ENCODE measurements at places on chromosomes 4 and X.

DNA sequence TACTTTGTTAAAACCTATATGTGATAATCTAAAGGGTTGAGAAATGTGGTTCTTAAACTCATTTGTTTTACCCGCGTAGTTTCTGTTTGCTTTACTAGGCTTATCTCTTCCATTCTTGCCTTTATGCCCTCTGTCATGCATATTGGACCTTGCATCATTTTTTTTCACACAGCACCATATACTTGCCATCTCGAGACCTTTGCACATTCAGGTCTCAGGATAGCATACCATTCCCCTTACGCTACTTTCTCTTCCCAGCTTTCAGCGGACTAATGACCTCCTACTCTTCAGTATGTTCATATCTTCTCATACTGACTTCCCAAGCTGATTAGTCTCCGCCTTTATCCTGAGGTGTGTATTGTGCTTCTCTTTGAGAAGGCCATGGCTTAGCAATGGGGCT is 40.5 kb downstream of the USP38 start:
- no peak for DNase-seq

DNA sequence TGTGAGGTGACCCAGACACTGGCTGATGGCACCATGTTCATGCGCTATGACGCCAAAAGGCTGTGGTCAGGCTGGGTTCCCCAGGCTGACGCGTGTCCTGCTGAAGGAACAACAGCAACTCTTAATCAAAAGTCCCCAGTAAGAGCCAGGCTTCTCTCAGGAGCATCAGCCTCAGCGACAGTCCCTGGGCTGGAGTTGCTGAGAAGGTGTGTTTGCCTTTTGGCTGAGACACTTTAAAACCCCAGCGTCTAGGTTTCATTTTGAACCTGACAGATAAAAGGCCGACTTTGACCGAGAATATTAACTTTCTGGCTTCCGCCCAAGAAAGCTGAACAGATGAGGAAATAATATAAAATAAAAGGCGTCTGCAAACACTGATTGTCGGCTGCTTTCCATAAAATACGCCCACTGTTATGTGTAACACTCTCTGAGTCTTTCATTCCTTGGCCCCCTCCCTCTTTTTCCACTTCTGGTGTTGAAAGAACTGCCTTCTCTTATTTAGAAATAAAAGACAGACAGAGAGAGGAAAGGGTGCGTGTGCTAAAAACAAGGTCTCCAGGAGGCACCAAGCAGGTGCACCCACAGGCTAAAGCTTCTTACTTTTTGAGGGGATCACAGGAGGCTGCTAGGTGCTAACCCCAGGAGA is 373.6 kb downstream of the MID1IP1 start:
- DNase-seq, result peak; percentile 56

DNA sequence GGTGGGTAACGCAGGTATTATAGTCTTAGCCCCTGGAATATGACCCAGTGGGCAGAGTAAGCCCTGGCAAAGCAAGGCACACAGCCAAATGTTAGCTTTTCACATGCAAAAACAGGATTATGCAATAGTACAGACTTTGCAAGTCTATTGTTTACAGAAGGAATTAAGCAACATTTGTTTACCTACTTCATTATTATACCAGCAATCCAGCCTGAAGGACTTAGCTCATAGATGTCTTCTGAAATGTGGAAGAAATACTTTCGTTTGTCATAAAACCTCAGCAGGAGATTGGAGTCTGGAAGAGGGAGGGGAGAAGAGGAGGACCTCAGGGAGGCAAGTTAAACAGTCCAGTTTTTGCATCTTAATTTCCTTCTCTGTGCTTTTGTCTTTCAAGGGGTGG is 226.7 kb upstream of the CENPE start:
- no peak for DNase-seq

- DNase-seq, result no peak
Measured at GRCh38 chr4:7199771-7200441, 7.6 kb downstream of the SORCS2 start.

DNA sequence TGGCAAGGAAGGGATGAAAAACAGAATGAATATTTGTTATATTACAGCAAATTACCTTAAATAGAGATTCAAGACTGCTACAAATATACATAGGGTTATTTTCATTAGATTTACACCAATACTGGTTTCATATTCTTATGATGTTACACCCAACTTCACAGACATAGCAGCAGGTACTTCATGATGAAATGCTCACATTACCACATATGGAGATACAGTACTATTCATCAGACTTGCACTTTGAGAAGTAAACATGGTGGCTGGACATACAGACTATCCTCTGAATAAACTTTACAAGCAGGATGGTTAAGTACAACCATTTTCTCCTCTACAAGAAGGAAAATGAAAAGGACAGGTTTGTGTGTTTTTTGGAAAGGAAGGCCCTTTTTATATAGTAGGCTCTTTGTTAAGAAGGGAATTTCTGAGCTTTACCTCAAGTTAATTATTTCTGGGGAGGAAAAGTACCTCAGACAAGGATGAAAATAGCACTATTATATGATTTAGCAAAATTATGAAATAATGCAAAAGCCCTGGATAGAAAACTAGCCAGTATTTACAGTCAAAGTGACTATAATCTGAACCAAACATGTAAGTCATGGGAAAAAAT is 12.0 kb upstream of the FAM120C start:
- no peak for DNase-seq

- DNase-seq, result no peak
Measured at GRCh38 chr4:104716584-104716983, 221.9 kb upstream of the CXXC4 start.
